ENCODE measurements at places on chromosomes 13 and 19. TPM values are rescaled to one million over a fixed set of nuclear protein-coding genes. Genes with fewer than 3 reads are reported as not detected.

ERICH4 gene
- total RNA-seq = not detected

NLRP7 gene
- total RNA-seq = not detected

ZNF431 gene
- 1.5 TPM for total RNA-seq

GRCh38 chr19:21593008-21593481, 87.6 kb downstream of the ZNF429 start:
- no peak for DNase-seq

GRCh38 chr19:764301-764700, 13.4 kb downstream of the MISP start:
- no peak for DNase-seq

GRCh38 chr19:18869781-18870530, 26.0 kb downstream of the CERS1 start:
- DNase-seq = no peak
